ENCODE measurements at places on chromosomes 5 and 9.
A peak's percentile ranks its signal among the peaks of the same experiment; 100 is the strongest.

DNA sequence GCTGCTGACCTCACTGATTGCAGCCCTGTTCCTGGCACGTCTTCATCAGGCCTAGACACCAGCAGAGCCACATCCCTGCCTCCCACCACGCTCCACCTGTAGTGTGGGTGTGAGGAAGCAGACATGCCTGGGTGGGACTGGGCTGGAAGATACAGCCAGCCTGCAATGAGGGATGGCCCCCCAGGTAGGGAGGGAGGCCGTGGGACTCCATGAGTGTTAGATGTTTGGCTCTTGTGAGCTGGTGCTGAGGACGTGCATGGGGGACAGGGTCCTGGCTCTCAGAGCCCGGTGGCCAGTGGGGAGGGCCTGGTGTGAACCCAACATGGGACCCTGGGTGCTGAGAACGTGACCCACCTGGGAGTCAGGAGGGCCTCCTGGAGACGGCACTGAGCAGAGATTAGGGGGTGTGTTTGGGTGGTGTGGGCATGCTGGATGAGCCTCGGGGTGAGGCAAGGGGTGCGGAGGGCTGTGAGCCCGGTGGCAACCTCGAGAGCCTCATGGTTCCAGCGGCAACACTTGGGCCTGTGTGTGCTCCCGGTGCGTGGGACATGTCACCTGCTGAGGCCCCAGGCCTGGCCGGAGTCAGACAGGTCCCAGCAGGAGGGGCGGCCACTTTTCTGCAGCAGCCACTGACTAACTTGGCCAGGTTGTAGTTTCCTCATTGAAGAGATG lies 87.6 kb downstream of the PHF2 start:
- DNase-seq: no peak

- DNase-seq: no peak
These were observed 245.4 kb downstream of the MLLT3 start for GRCh38 chr9:20376731-20377375.

- DNase-seq: no peak
These were observed 40.3 kb upstream of the EEIG1 start for GRCh38 chr9:128021098-128021497.

DNA sequence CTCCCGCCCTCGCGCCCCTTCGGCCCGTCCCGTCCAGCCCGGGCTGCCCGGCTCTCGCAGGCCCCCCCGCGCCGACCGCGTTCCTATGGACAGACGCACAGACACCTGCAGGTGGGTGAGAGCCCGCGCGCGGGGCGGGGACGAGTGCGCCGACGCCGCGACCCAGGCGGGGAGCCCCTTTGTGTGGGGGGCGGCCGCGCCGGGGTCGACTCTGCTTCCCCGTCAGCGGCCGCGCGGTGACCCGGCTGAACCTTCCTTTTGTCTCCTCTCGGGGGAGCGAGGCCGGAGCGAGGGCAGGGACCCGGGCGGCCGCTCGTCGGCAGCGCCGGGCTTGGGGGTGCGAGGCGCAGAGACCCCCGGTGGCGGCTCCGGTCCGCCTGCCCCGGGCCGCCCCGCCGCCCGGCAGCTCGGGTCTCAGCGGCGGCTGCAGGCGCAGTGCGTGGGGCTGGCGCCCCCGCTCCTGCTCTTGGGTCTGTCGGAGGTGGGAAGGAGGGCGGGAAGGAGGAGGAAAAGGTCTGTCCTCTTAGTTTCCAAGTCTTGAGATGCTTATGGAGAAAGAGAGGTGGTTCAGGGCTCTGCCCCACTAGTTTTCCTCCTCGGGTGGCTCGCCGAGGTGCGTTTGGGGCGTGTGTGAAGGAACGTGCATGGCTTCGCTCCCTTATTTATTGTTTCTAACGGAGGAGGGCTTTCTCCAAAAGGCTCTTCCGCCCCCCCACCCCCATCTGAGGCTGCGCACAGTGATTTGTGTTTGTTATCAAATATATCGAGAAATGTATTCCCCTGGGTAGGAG lies 576 bp downstream of the KIAA1958 start:
- peak; percentile 68 for DNase-seq

GRCh38 chr5:89349246-89349980 lies 466.4 kb upstream of the MEF2C start:
- peak; percentile 10 for DNase-seq

DNA sequence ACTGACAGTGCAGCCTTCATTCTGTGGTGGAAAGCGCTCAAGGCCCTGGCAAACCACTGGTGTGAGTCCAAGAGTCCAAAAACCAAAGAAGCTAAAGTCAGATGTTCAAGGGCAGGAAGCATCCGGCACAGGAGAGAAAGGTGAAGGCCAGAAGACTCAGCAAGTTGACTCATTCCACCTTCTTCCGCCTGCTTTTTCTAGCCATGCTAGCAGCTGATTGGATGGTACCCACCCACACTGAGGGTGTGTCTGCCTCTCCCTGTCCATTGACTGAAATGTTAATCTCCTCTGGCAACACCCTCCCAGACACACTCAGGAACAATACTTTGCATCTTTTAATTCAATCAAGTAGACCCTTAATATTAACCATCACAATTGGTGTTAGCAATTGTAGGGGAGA lies 296.1 kb downstream of the NDUFS4 start:
- no peak for DNase-seq

- no peak for DNase-seq
These were observed 111.3 kb downstream of the FER start for GRCh38 chr5:108858959-108859358.

DNA sequence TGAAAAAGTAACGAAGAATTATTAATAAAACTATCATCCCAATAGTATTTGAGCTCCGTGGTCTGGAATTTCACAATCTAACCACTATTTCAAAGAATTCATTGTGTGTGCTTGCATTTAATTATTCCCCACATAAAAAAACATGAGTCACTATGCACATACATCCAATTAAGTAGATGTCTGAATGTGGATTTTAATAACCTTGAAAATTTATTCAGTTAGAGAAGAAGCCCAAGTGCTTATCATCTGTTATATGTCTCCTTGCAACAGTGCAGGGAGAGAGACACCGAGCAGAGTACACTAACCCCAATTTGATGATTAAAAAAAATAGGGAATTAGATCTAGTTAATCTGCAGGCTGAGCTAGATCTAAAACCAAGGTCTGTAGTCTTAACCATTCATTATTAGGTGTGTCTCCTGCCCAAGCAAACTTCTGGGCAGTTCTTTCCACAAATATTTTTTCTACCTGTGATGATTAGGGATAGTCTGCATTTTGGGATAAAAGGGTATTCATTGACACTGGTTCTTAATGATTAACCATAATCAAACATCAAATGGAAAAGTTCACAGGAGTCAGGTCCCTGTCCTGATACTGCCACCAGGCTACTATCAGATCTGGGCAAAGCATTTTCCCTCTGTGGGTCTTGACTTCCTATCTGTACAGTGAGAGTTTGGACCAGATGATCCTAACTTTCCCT lies 164.2 kb downstream of the GRIA1 start:
- DNase-seq: peak; percentile 15

DNA sequence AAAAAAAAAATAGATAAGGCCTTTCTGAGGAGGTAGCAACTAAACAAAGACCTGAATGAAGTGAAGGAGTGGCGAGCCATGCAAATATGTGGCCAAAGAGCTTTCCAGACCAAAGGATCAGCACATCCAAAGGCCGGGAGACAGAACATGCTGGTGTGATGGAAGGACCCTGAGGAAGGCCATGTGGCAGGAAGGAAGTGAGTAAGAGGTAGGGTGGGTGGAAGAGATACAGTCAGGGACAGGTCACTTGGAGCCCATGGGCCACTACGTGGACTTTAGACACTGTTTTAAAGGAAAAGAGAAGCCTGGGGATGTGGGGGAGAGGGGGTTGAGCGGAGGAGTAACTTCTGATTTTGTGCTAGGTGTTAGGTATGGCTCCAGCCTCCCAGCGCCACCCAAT lies 31.3 kb downstream of the SPRY4 start:
- DNase-seq: no peak

GRCh38 chr5:150058480-150059126 lies 27.8 kb downstream of the CSF1R start:
- DNase-seq: peak; percentile 6

GRCh38 chr5:94562327-94562971 lies 56.0 kb downstream of the KIAA0825 start:
- DNase-seq: peak; percentile 15

DNA sequence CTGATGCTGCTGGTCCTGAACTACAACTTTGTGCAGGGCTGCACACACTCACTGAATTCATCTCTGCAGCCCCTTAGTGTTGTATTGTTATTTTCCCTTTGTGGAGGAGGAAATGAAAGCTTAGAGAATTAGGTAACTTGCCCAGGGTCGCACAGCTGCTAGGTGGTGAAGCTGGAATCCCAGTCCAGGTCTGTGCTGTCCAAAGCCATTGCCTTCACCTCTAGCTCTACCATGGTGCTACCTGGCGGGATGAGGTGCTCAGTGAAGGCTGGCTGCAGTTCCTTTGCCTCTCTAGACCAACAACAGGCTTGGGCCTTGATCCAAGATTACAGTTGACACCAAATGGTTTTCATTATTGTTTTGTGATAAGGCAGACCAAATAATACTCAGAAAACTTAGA lies 177.8 kb upstream of the PITX1 start:
- no peak for DNase-seq

GRCh38 chr9:81132318-81132717 lies 557.0 kb downstream of the TLE1 start:
- no peak for DNase-seq

GRCh38 chr5:34857161-34857560 lies 18.2 kb downstream of the TTC23L start:
- no peak for DNase-seq

DNA sequence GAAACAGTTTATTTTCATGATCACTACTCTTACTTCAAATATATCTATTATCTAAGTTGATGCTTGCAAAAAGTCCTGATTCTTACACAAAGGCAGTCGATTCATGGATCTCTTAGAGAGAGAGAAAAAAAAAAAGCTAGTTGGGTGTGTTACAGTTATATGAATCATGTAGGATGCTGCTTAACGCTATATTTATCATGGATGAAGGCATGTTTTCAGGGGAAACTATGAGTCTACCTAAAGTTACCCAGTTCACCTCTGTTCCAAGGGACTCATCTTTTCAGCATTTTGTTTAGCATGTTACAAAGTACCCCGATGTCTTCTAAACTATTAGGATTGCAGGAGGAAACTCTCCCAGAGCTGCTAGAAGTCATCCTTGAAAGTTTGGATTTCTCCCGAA lies 13.5 kb downstream of the TMC1 start:
- DNase-seq: no peak

- DNase-seq: no peak
These were observed 22.0 kb upstream of the EPB41L4B start for GRCh38 chr9:109342878-109343277.

DNA sequence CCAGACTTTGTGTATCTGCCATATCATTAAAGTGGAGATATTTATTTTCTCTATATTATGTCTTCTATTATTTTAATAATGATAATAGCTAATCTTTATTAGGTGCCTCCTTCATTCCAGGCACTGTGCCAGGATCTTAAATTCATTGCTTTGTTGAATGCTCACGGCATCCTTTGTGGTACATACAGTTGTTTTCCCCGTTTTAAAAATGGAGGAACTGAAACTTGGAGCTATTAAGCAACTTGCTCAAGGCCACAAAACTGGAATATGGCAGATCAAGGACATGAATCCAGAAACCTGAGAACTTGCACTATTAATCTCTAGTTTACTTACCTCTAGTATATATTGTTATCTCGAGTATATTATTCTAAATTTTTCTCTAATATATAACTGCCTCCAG lies 41.5 kb upstream of the PPP3R2 start:
- DNase-seq: no peak

DNA sequence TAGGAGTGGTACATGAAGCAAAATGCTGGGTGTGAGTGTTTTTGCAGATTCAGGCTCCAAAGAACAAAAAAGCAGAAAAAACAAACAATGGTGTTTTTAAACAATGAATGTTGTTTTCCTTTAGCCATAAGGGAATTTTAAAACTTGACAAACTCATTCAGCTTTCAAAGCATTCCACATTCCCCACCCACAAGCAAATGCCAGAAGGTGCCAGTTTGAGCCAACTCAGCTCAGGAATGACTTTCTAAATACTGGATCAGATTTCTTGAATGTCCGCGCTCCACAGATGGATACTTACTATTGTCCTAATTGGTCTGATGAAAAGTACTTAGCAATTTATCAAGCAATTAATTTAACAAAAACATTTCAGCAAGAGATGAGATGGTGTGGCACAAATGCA lies 12.9 kb upstream of the MOB3B start:
- no peak for DNase-seq

DNA sequence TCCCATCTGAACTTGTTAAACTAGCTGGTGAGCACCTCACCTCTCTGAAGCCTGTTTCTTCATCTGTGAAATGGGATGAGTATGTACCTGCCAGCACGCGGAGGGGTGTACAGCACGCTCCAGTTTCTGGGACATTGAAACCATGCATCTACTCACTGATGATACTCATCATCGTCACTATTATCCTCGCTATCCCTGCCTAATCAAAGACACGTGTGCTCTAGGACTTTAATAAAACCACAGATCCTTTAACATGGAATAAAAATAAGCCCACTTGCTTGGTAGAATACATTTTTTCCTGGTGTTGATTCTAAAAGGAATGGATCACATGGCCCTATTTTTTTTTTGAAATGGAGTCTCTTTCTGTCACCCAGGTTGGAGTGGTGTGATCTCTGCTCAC lies 37.3 kb upstream of the POMT1 start:
- DNase-seq: no peak

- no peak for DNase-seq
These were observed 274.1 kb downstream of the DENND1A start for GRCh38 chr9:123655681-123656423.

GRCh38 chr9:15761551-15761950 lies 208.7 kb downstream of the CCDC171 start:
- no peak for DNase-seq

- no peak for DNase-seq
These were observed 423.2 kb upstream of the RORB start for GRCh38 chr9:74073897-74074296.

GRCh38 chr9:85653153-85653552 lies 88.6 kb downstream of the AGTPBP1 start:
- DNase-seq: no peak

DNA sequence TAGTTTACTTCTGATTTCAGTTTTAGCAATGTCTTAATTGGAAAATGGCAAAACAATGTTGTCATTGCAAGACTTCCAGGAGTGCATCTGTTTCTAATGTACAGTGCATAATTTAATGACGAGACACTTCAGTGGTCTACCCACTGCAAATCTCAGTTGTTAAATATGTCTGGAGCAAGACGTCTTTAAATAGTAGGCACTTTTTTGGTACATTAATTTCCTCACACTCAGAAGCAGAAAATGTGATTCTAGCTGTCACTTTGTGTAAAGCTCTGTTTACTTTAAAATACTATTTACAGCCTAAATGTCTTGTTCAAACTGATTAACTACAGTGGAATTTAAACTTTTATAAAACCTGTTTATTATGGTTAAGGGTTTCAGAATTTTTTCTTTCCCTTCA lies 815.5 kb downstream of the TLE1 start:
- DNase-seq: peak; percentile 8
